C1 segment of cervical spinal cord (tissue), 14 donors: ENCODE measurements at places on chromosomes 7 and 10.

DNA sequence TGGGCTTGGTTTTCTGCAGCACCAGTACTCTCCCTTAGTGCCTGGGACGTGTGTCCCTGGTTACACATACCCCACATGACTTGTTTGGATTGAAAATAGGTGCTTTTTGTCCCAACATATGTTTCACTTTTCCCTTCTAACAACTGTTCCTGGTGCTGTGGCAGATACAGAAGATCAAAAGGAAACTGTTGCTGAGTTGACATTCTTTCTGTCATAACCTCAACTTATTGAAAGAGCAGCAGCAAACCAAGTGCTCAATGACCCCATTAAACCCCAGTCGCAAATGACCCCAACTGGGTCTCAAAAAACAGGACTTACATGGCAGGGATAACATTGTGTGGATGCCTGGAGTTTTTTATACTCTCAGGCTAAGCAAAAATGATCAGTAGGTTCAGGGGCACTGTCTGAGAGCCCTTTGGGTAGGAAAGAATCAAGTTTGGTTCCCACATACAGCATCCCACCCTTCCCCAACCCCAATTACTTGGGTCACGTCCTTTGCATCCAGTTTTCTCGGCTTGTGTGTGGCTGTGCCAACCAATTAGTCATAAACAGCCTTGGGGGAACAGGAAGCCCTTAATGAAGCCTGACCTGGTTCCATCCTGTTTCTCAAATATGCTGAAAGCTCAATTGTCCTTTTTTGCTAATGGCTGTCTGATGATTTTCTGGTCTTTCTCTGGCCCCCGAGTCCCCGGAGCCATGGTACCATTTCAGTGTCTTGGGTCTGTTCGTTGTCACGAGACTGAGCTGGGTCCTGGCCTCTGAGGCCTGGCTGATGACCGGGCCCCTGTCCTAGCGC, 4.9 kb downstream of the HKDC1 start:
- DNase-seq: no peak

DNA sequence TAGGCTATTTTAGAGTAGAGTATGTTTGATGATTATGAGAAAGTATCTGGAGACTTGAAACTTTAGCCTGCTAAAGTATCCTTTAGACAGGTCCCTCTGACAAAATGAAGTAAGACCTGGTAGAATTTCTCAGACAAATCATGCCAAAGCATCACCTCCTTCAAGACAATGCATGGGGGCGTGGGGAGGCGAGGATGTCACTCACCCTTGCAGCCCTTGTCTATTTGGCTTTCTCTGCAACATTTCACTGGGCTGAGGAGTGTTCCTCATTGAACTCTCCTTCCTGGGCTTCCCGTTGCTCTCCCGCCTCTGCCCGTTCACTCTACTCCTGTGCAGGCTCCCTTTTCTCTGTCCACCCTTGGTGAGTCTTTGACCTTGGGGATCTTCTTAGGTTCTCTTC, 98.5 kb downstream of the JAZF1 start:
- no peak for DNase-seq

DNA sequence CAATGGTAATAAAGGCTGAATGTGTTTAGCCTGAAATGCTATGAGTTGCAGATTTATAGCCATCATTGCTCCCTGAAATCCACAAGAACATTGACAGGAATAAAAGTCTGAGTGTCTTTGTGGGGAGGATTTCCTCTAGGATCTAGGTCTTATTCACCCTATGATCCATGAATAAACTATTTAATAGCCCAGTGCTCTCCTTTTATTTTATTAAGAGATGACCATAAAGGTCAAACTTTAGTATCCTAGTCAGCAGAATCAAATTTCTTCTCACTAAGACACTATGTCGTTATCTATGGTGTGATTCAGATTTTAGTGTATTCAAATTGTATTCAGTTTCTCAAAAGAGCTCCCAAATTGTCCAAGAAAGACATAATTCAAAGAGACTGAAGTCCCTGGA, 67.8 kb upstream of the AKR1E2 start:
- DNase-seq: no peak

GRCh38 chr7:7902845-7903244, 65.8 kb upstream of the GLCCI1 start:
- no peak for DNase-seq

GRCh38 chr7:47331179-47331565, 250.7 kb downstream of the TNS3 start:
- no peak for DNase-seq

GRCh38 chr10:27157150-27157549, 2.0 kb downstream of the MASTL start:
- DNase-seq: no peak
